SW 1271 (cell line): ENCODE measurements at places on chromosomes 3 and 15.

- no peak for DNase-seq
These were observed 36.1 kb upstream of the LIMD1 start for GRCh38 chr3:45558431-45558830.

- DNase-seq = no peak
These were observed 28.7 kb upstream of the COL6A6 start for GRCh38 chr3:130488288-130488687.

GRCh38 chr3:47149339-47149933, 14.5 kb downstream of the SETD2 start:
- DNase-seq = no peak

GRCh38 chr15:28953573-28954195, 67.9 kb downstream of the APBA2 start:
- no peak for DNase-seq

DNA sequence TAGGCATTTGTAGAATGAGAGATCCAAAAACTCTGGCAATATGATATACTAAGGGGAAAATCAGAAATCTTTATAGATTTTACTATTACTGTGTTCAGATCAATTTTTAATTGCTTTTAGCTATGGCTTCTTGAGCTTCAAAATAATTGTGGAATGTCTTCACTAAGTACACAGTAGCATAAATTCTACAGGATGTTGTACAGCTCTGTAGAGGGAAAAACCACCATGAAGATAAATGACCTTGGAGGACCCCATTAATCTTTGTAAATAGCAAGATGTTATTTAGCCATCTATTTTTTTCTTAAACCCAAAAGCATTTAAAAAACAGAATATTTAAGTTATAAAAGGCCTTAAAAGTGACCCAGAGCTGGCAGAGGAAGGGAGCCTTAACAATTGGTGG, 43.9 kb upstream of the FNDC3B start:
- DNase-seq = no peak

GRCh38 chr15:62799037-62799436, 243.5 kb upstream of the TPM1 start:
- no peak for DNase-seq

DNA sequence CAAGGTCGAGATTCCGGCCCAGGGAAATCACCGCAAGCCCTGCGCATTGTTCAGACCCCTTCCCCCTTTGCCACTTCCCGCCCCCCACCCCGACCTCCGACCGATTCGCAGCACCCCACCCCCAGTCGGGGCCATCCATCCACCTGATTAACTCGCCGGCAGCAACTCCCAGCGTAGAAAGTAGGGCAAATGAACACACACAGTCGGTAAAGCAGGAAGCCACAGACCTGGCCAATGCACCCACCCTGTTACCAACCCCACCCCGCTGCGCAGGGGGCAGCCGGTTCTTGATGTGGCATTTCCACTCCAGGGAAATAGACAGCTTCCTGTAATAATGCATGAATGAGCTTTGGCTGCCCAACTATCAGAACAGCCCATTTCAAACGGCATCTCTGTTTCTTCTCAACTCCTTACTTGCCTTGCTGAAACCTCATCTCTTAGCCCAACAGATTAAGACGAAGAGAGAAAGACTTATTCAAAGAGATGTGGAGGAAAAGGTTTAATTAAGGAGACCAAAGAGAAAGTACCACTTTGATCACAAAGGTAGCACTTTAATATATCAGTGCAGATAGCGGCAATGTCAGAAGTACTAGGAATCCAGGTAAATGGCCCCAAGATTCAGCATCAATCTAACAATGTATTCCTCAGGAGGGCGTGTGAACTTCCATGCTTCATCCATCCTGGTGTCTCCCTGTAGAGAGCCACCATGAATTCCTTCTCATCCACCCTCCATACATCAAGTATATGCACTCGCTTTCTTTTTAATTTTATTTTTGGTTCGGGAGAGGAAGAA, 1.9 kb downstream of the TNIK start:
- DNase-seq = no peak

GRCh38 chr3:73475717-73476116, 149.0 kb downstream of the PDZRN3 start:
- DNase-seq = no peak

DNA sequence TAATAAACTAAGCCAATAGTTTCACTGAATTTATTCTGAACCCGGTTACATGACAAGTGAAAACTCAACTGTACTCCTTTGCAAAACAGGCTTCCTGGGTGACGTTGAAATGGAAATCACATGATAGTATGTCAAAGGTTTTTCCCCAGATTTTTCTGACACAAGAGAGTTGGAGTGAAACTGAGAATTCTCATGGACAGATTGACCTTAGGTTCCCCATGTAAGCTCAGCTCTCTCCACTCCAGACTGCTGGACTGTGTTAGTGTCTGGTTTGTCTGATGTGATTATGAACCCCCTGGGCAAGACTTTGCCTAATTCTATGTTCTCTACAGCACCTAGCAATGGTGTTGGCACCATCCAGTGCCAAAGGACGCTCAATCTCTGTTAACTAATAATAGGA, 219.7 kb upstream of the COL8A1 start:
- no peak for DNase-seq

DNA sequence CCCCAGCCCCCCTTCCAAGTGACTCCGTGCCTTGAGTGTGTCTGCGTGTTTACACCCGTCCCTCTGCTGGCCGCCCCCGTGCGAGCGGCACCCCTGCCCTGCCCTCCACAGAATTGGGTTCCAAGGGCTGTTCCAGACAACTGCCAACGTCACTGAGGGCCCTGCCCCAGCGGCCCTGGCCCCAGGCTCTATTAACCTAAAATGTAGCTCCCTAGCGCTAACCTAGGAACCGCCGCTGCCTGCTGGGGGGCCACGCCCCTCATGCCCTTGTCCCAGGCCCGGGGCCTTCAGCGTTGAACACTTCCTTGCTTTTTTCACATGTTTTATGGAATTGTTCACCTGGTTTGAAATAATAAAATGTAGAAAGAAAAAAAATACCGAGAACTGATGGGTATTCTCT, 10.0 kb upstream of the SEMA3B start:
- DNase-seq = no peak

DNA sequence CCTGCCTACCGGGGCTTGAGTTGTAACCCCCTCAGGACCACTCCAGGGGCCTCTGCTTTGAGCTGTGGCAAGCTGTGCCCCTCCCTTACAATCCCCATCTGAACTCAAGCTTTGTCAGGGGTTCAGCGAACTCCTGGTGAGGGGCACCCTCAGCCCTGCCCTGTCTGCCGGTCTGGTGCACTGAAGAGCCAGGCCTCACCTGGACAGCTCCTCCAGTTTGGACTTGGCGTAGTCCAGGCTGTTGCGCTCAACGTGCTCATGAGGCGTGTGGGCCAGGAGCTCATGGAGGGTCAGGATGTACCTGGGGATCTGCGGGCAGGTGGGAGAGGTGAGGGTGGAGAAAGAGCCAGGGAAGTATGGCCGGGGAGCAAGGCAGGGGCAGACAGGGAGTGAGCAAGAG, 59.4 kb downstream of the RASGRF1 start:
- no peak for DNase-seq

GRCh38 chr3:61184956-61185355, 66.3 kb downstream of the FHIT start:
- no peak for DNase-seq

GRCh38 chr3:61061092-61061723, 190.0 kb downstream of the FHIT start:
- DNase-seq = no peak

GRCh38 chr3:186882881-186883685, 40.6 kb downstream of the ADIPOQ start:
- DNase-seq = peak; percentile 58

- no peak for DNase-seq
These were observed 41.9 kb upstream of the TEX55 start for GRCh38 chr3:119104031-119104430.

- DNase-seq = no peak
These were observed 670.8 kb upstream of the NR2F2 start for GRCh38 chr15:95659656-95660055.

DNA sequence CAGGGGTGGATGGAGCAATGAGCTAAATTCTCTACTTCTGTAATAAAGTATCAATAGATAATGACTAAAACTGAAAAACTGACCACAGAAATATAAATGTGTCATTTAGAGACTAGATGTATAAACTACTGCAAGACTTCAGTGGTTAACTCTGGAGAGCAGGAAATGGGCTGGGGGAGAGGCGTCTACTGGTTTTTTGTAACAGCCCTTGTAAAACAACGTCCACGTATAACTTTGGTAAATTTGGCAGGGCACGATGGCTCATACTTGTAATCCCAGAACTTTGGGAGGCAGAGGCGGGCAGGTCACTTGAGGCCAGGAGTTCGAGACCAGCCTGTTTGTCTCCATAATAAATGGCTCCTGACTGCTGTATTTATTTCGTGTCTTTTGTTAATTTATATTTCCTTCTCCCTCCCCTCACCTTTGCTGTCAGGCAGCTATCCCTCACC, 12.5 kb downstream of the RAB27A start:
- DNase-seq = no peak
